A549 treated with ZK216348 at 1 μM for 4 hours (cell line): ENCODE measurements at places on chromosomes 11 and 22. TPM values are rescaled to one million over a fixed set of nuclear protein-coding genes. Genes with fewer than 3 reads are reported as not detected.

The OR2AT4 gene
- not detected in 5 replicates for total RNA-seq

The MMP1 gene
- 0.58 to 1.3 TPM (median 1.0 TPM) in 5 replicates for total RNA-seq

The CTSW gene
- total RNA-seq: 0.20 TPM in 1 of 5 replicates, not detected in the others

The OR52D1 gene
- total RNA-seq: not detected in 5 replicates

The TLCD5 gene
- total RNA-seq: 4.6 to 8.1 TPM (median 7.7 TPM) in 5 replicates

The UCP3 gene
- 0.97 to 2.8 TPM (median 1.3 TPM) in 5 replicates for total RNA-seq

The DNAJB7 gene
- total RNA-seq: not detected in 5 replicates

The TTLL1 gene
- 2.0 to 2.9 TPM (median 2.4 TPM) in 5 replicates for total RNA-seq

The PAX6 gene
- 0.39 to 2.9 TPM (median 0.87 TPM) in 5 replicates for total RNA-seq

The OR5F1 gene
- total RNA-seq: not detected in 5 replicates

The SMC1B gene
- total RNA-seq: not detected in 5 replicates

The SULT4A1 gene
- total RNA-seq: not detected in 5 replicates

The APOL3 gene
- 0.13 TPM in 1 of 5 replicates, not detected in the others for total RNA-seq

The RHOD gene
- 28.9 to 58.5 TPM (median 44.9 TPM) in 5 replicates for total RNA-seq

The UCP2 gene
- 69.4 to 85.8 TPM (median 75.8 TPM) in 5 replicates for total RNA-seq

The CAPN1 gene
- total RNA-seq: 75.9 to 131 TPM (median 115 TPM) in 5 replicates

The CDC42BPG gene
- 0.83 to 2.2 TPM (median 1.7 TPM) in 5 replicates for total RNA-seq

The ARHGAP1 gene
- total RNA-seq: 43.6 to 62.6 TPM (median 55.2 TPM) in 5 replicates

The KBTBD3 gene
- total RNA-seq: 1.0 to 3.9 TPM (median 2.0 TPM) in 5 replicates
